ENCODE measurements at places on chromosomes 13 and 19.

DNA sequence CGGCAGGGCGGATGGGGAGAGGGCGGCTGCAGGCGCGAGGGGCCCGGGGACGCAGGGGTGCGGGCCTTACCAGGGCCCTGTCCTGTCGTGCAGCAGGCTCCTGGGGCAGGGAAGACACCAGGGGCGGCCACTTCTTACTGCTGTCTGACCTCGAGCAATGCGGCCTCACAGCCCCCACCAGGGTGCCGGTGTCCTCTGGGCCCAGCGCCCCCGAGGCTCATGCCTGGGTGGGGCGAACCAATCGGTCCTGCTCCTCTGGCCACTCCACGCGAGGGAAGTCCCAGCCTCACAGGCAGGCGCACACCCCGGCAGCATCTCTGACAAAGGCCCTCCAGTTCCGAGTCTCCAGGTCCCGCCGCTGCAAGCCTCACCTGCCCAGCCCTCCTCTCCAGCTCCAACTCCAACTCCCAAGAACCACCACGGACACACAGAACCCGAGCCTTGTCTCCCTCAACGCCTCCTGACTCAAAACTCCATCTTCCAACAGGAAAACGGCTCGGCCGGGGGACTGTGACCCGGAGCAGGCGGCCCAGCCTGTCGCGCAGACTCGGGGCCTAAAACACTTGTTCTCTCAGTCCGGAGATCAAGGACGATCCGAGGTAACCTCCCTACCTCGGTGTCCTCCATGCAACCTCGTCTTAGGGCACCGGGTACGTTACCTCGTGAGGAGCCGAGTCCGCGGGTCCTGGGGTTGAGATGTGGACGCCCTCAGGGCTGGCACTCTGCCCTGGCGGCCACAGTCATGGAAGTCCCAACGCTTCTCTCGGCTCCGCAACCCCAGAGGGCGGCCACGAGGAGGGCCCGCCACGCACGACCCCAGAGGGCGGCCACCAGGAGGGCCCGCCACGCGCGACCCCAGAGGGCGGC is 6.5 kb downstream of the FGF22 start:
- no peak for DNase-seq

GRCh38 chr13:21777166-21777565 is 106.3 kb downstream of the FGF9 start:
- no peak for DNase-seq

- peak; percentile 36 for DNase-seq
These were observed 13.3 kb downstream of the ARRDC2 start for GRCh38 chr19:18021121-18021755.

DNA sequence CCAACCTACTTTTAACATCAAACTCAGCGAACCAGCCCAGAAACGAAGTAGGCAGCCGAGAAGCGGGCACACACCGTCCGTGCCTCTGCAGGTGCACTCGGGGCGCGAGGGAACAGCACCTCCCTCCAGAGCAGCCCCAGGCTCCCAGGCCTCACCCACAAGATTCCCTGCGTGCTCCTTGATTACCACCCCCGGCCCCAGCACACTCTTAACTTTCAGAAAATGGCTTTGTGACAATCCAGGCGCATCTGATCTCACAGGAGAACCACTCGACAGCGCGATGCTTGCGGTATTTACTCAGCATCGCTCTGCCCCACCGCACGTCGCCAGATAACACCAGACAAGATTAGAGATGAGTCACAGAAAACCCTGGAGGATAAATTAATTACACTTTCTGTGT is 134.9 kb upstream of the SPACA7 start:
- DNase-seq = no peak

GRCh38 chr13:60152114-60152513 is 11.6 kb downstream of the DIAPH3 start:
- DNase-seq = no peak

DNA sequence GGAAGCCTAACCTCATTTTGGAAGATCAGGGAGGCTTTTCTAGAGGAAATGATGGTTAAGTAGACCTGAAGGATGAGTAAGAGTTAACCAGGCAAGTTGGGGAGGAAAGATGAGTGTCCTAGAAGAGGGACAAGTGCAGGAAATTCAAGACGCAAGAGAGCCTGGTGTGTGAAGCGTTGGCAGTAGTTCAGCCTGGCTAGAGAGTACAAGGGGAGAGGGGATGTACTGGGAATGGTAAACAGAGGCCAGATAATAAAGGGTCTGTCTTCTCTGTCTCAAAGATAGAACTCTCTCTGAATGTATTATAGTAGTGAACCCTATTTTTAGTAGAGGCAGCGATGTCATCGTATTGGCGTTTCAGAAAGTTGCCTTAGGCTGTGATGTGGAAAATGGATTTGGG is 9.7 kb downstream of the DPY19L3 start:
- DNase-seq = no peak

DNA sequence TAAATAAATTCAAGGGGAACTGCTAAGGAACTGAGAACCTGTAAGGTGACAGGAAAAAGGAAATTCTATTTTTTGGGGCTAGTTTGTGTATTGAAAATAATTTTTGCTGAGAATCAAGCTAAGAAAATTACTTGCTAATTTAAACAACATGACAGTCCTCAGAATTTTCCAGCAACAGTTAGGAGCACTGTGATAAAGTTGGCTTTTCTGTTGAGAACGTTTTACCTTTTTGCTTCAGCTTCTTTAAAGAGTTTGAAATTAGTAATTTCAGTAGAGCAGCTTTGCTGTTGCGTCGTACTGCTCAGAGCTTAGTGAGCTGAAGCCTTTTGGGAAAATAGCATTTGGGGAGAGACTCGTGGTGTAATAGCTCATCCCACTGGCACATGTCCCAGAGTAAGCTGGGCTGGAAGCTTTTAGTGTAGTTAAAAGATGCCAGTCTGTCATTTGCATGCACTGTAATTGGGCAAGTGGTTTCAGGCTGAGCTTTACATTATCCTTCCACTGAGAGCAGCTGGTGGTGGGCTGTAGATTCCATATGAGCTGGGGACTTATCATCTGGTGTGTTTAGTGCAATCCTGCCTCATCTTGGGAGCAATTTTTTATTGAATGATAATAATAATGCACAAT is 69.8 kb downstream of the LRCH1 start:
- no peak for DNase-seq

DNA sequence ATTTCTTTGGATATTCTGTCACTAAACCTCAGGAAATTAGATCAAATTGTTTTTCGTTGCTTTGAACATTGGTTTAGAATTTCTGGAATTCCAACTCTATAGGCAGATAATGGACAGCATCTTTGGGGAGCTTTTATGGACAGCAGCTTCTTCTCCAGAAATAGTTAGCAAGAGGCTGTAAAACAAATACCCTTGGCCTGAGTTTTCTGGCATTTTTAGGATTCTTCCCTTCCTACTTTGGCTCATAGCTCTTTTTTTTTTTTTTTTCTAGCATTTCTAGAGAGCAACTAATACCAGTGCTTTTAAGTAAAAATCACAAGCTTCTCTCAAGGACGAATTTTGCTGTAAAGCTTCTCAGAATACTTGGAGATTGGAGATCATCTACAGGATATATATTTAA is 169.8 kb upstream of the SPRY2 start:
- DNase-seq = no peak

DNA sequence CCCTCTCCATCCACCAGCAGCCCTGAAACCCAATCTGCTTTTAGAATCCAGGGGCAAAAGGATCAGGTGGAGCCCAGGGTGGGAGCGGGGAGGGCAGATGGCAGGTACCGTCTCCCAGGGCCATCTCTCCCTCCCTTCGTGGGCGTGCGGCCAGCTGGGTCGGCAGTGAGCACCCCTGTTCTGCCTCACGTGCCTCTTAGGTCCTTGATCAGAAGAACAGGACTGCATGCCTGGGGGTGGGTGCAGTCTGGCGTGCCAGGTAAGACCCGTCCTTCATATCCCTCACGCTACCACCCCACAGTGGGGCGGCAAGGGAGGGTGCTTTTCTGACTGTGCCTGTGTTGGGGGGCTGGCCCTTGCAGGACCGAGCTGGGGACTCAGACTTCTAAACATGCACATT is 2.0 kb downstream of the SLC8A2 start:
- DNase-seq = no peak

GRCh38 chr19:1475751-1476437 is 3.1 kb downstream of the C19orf25 start:
- no peak for DNase-seq

DNA sequence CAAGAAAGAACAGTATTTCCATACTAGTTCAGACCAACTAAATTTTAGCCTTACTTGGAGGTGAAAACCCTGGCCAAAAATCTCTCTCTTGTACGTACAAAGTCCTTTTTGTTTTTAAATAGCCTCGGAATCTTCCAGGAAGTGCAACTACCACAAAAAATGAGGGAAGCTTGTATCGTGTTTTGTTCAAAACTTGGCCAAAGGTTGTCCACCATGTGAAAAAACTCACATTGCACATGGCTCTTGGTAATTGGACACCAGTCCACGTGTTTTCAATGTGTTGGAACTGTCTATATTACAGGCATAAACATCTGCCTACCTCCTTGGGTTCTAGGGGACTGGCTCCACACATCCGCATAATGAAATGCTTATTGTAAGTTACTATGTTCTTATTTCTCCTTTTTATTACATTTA is 15.2 kb upstream of the STRN4 start:
- no peak for DNase-seq

DNA sequence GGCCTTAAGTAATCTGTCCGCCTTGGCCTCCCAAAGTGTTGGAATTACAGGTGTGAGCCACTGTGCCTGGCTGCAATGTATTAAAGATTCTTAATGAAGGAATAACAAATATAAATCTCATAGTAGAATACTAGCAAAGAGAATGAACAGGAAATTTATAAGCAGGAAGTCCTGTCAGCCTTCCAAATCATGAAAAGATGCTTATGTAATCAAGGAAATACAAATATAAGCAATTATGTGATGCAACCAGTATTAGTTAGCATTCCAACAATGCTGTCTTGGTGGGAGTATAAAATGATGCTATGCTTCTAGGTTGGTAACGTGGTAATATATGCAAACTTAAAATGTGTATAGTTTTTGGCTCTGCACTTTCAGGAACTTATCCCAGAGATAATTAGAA is 133.8 kb downstream of the PDS5B start:
- DNase-seq = no peak

DNA sequence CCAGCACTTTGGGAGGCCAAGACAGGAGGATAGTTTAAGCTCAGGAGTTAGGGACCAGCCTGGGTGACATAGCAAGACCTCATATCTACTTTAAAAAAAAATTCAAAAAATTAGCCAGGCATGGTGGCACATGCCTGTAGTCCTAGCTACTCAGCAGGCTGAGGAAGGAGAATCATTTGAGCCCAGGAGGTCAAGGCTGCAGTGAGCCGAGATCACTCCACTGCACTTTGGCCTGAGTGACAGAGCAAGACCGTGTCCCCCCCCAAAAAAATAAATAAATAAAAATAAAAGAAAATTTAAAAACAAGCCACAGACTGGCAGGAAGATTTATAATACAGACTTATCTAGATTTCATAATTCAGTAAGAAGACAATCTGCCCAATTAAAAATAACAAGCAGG is 14.8 kb downstream of the PSPC1 start:
- DNase-seq = no peak

DNA sequence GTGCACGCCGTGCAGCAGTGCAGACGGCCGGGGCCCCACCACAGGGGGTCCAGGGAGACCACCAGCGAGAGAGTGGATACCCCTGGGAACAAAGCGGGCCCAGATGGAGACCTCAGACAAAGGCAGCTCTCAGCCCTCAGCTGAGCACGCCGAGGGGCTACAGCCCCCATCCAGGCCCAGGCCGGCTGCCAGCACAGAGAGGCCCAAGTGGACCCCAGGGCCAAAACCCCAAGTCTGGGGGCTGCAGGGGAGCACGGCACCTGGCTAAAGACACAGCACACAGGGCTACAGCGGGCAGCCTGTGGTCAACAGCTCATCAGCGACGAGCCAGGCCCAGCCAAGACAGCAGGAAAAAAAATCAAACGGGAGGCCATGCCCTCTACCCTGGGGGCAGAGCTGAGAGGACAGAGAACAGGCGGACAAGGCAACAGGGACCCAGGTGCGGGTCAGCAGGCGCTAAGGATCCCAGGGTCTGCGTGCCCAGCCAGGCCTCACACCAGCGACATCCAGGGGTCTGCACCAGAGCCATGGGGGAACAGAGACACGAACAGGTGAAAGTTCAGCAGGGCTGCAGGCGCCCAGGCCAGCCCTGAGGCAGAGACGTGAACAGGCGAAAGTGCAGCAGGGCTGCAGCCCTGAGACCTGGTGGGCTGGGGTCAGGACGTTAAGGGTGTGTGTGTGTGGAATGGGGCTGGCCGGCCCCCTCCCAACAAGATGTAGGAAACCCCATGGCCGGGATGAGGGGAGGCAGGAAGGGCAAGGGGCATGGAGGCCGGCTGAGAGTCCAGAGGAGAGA is 34.3 kb downstream of the RASA3 start:
- no peak for DNase-seq

- no peak for DNase-seq
These were observed 120.2 kb downstream of the UBL3 start for GRCh38 chr13:29730253-29730652.

DNA sequence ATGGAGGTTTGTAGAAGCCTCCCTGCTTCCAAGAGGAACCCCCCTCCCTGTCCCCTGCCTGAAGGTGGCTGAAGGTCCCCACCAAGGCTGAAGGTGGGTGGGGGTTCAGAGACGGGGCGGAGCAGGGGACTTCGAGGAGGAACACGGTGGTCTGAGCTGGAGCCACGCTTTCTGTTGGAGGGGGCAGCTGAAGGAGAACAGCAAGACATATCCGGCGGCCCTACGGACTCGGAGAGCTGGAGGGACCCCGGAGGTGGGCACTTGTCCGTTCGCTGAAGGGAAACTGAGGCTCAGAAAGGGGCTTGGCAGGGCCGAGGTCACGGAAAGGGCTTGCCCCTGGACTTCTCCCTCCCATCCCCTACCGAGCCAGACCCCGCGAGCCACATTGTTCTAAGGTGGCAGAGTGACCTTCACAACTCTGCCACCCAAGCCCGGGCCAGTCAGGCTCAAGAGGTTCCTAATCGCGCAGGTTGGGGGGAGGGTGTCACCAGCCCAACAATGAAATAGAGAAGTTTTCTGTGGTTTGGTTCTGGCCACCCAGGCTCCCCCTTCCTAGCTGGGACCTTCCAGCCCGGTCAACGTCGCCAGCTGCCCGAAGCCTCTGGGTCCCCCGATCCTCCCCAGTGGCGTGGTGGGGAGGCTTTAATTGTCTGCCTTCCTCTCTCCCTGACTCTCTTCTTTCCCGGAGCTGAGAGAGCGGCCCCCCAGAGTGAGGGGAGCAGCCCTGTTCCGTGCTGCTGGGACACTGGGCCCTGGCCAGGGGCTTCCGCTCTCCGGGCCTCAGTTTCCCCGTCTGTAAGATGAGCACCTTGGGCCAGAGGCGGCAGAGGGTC is 15.5 kb upstream of the KCNN1 start:
- DNase-seq = no peak

GRCh38 chr19:15286688-15287365 is 45.5 kb downstream of the BRD4 start:
- DNase-seq = no peak
